ENCODE measurements at places on chromosomes 1 and 21.
A peak's percentile ranks its signal among the peaks of the same experiment; 100 is the strongest.

DNA sequence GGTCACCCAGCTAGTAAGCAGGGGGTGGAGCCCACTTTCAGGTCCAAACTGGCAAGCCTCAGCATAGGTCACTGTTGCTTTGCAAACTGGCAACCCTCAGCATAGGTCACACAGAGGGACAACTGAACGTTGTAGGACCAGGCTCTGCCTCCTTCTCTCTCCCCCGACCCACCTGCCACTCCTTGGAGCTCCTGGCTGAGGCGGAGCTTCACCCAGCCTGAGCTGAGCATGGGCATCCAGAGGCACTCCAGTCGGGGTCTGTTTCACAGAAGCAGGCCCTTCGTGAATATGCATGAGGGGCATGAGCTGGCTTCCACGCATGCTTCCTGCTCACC is 24.2 kb downstream of the CAPZB start:
- no peak for DNase-seq

GRCh38 chr1:203299169-203299568 is 6.2 kb upstream of the BTG2 start:
- no peak for DNase-seq

- DNase-seq: peak; percentile 69
Observed at GRCh38 chr1:161382214-161383019, 14.7 kb upstream of the CFAP126 start.

- DNase-seq: no peak
Observed at GRCh38 chr1:153058826-153059784, 1.8 kb upstream of the SPRR2A start.

DNA sequence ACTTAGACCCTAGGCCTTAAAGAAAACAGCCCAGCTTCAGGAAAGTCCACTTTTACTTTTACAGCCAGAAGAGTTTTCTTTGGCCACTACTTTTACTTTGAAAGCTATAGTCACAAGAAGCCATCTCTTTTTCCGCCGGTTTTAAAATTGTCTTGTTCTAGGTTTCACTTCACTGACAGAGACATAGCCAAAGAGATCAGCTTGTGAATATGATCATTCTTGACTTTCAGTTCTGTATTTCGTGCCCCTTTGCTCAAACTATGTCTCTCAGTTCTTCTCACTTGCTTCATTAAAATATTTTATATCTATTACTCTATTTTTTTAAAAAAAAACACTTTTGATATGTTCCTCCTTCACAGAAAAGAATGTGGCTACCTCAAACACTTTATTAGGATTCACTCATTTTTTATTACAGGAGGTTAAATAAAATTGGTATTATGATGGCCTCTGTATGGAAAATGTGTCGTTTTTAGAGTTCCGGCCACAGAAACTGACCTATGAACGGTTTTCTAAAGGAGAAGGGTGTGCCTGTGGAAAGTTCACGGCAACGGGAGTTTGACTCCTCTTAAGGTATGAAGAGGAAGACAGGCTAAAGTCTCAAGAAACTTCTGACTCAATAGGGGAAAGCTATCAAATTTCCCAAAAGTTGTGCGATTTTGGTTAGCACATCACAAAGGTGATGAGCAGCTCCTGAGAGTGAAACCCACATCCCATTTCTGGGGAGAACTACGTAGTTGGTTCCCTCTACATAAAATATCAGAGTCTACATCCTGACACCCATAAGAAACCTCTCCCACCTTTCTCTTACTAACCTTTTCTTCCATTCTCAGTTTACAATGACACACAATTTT is 1.2 kb downstream of the MCOLN2 start:
- no peak for DNase-seq
